Stimulated activated CD8-positive, alpha-beta memory T cell treated with anti-CD3 and anti-CD28 coated beads, Interleukin-12 subunit alpha, Interleukin-12 subunit beta, amount 100 ng/mL, for 1 hour (primary cell): ENCODE measurements at places on chromosomes 4 and X.

- no peak for DNase-seq
Observed at GRCh38 chr4:84928089-84928488, 38.4 kb downstream of the WDFY3 start.

GRCh38 chr4:121877041-121877773, 6.9 kb upstream of the BBS7 start:
- no peak for DNase-seq

GRCh38 chrX:155841232-155841631, 39.9 kb upstream of the VAMP7 start:
- DNase-seq = no peak

GRCh38 chr4:166172619-166173018, 299.6 kb downstream of the TLL1 start:
- no peak for DNase-seq

DNA sequence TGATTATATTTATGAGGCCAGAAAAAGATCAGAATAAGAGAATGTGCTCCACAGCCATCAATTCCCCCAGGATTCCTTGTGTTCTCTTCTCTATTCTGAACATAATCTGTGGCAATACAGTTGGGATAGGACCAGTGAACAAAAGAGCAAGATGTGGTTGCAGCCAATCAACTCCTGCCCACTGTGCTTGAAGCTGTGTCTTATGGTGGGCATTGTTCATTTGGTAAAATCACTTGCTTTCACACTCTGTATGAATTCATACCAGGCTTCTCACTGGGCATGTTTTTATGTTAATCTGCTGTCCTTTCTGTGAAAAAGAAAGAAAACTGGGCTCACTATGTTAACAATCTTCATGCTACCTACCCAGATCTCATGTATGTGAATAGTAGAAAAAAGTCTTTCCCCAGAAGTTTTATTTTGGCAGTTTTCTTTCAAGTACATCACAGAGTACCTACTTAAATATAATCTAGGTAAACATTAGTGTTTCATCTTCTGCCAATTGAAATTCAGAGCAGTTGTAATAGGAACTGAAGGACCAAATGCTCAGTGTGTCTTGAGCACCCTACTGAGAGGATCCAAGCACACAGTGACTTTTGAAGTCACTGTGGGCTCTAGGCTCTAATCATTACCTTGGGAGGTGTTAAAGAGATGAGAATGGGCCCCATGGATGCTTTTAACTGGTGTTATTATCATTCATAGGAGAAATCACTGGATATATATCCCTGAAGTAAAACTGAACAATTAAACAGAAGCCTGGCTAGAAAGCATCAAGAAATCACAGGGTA, 429.2 kb upstream of the TRAM1L1 start:
- no peak for DNase-seq

DNA sequence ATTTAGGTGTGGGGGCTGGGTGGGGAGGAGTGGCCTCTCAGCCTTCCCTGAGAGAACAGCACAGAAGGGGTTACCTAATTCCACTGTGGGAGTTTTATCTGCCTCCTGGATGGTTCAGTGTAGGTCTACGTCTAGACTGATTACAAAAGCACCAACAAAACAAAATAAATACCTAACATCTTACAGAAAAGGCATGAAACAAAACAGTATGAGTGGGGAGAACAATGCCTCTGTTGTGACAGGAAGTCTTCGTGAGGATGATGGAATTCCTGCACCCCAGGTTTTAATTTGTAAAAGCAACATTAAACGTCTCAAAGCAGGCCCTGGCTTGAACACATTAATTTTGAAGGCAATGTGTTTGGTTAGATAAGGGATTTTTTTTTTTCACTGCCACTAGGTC, 112.1 kb upstream of the GPC4 start:
- no peak for DNase-seq

DNA sequence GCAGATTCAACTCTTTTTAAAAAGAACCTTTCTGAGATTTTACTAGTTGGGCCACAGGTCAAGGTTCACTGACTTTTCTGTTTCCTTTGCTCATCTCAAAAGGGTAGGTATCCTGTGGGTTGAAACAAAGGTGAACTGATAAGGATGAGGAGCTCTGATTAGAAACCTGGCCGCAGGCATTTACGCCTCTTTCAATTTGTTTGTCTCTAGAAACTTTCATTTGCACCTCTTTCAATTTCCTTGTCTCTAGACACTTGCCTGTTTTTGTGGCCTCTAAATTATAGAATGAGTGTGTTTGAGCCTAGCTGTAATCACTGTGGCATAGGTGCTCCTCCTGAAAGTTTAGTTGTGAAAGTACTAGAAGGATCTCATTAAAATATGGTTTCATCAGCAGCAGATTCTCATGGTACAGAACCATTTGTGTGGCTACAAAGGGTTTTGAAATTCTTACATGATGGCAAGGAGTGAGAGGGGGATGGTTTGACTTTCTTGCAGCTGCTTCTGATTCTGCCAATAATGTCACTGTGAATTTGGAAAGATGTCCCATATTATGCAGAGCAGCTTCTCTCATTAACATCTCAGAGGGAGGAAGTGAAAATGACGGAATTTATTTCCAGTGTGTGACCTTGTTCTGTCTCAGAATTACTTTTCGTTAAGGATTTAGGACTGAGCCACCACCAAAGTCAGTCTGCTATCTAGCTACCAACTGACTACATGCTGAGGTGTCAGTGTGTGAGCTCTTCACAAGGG, 142.2 kb downstream of the SH2D1A start:
- DNase-seq = no peak

GRCh38 chr4:144338148-144338547, 197.6 kb upstream of the GYPA start:
- DNase-seq = no peak

- no peak for DNase-seq
Observed at GRCh38 chrX:123965712-123966111, 4.2 kb downstream of the STAG2 start.

DNA sequence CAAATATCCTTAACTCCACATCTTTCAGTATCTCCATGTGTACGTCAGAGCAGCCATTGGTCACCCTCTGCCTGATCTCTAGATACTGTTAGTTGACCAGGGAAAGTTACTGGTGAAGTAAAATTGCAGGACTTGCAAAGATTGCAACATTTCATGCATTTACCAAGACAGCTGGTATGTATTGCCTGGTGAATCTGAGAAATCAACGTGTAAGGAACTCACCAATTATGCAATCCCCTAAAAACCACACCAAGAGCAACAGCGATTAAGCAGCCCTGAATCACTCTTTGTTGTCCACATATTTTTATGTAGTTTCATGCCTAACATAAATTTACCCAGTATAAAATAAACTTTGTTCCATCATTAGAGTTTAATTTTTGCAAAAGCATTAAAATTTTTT, 271.2 kb downstream of the NLGN4X start:
- no peak for DNase-seq

GRCh38 chr4:149845743-149846142, 30.1 kb upstream of the IQCM start:
- no peak for DNase-seq

- DNase-seq = no peak
Observed at GRCh38 chr4:102817613-102818268, 9.6 kb downstream of the UBE2D3 start.

DNA sequence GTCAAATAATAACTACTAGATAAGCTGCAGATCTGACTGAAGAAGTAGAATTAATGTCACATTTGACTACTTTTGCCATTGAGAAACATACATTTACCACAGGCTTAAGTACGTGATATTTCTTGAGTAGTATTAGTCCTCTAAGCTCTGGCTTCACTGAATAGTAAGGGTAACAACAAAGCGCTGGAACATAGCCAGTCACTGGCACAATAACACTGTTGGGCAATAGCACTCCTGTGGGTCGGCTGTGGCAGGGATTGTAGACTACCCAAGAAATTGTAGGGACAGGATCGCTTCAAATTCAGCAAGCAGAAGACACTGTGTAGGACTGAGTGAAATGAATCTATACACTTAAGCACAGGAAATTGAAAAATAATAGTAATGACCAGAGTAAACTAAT, 27.1 kb upstream of the IL15 start:
- DNase-seq = no peak
